ENCODE measurements at places on chromosomes 1 and 21. TPM values are rescaled to one million over a fixed set of nuclear protein-coding genes. Genes with fewer than 3 reads are reported as not detected.

DNA sequence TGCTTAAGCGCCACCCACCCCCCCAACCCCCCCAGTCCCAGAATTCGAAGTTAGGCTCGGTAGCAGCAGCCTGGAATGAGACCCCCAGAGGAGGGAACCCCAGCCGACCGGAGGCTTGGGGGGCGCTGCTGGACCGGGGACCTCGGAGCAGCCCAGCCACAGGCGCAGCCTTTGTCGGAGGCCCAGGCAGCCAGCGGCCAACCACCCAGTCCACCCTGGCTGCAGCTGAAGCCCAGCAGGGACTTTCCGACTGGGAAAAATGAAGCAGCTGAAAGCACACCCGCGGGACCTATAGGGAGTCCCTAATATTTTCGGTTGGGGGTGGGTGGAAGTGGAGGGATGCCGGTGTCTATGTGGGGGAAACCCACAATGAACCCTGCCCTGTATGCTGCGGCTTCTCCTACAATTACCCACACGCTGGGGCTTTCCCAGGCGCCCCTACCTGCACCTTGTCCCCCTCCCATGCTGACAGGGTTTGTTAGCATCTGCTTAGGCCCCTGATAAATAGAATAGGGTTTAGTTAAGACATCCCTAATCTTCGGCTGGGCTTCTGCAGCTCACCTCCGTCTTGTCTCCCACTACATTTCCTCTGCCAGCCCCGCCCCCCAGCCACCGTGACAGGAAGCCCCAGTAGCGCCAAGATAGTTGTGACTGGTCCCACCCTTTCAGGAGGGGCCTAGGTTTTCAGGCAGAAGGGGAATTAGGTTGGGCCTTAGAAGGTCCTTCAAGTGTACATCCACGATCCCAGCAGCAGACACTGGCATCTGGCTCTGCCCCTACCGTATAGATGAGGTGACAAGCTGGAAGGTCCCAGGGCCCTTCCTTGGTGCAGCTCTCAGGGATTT, 838 bp downstream of the CCDC28B start:
- peak; percentile 78 for DNase-seq

DNA sequence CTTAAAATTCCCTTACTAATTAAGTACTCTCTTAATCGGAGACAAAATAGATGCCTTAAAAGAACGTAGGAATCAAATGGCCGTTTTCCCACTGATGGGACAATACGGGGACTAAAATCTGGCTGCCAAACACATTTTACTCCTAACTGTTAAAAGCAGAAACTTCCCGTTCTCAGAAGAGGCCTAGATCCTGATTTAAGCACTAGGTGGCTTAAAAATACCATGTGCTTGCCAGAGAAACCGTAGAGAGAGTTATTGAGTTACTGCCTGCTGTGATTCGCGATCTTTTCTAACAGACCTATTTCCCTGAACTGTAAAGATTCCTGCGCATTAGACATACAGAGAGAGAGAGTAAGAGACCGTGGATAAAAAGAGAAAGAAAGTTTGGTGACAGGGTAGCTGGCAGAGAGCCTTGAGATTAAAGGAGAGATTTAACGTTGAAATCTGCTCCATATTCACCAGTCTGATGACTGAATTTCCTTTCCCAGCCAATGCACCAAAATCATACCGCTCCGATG, 54.4 kb upstream of the STUM start:
- no peak for DNase-seq

- DNase-seq: no peak
These were observed 35.9 kb downstream of the COL18A1 start for GRCh38 chr21:45440736-45441350.

- DNase-seq: no peak
These were observed 155.4 kb downstream of the EIF4G3 start for GRCh38 chr1:21021311-21021710.

The ADIPOR1 gene
- 121 TPM for polyA plus RNA-seq

The DCDC2B gene
- 0.17 TPM for polyA plus RNA-seq

The XCL2 gene
- not detected for polyA plus RNA-seq

The FMO4 gene
- polyA plus RNA-seq: 10.3 TPM

The ARMH1 gene
- 6.1 TPM for polyA plus RNA-seq

The VSIG8 gene
- 0.13 TPM for polyA plus RNA-seq

The LCE2B gene
- polyA plus RNA-seq: not detected

The RBM34 gene
- 54.4 TPM for polyA plus RNA-seq

The GNAT2 gene
- polyA plus RNA-seq: 0.19 TPM
